ENCODE measurements at places on chromosomes 3 and 15.

DNA sequence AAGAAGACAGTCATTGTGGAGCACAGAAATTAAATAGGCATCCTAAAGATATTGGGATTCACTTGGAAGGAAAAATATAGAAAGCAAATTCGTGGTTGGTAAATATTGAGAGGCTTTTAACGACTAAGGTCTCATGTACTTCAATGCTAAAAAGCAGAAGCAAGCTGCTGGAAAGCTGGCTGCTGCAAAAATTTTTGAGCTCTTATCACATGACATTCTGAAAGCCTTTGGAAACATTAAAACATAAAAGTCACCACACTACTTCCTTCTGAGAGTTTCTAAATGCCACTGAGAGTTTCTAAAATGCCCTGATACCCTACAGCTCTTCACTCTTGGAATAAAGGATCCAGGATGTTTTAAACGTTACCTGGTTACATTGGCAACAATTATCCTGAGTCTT, 39.0 kb upstream of the CBLB start:
- DNase-seq = no peak

DNA sequence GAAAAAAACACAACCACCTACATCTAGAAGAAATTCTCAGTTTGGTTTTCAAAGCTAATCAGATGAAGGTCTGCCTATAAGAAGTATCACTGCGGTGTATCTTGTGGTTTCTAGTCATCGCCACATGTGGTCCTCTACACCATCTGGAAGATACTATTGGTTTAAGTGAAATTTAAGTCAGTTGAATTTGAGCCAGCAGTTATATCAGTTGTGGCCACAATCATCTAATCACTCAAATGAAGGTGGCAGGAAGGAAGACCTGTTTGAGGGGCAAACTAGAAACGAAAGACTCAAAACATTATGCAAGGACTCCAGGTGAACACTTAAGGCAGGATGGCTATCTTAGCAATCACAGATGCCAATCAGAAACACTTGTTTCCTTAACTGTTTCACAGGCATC, 48.7 kb downstream of the ETV5 start:
- no peak for DNase-seq

DNA sequence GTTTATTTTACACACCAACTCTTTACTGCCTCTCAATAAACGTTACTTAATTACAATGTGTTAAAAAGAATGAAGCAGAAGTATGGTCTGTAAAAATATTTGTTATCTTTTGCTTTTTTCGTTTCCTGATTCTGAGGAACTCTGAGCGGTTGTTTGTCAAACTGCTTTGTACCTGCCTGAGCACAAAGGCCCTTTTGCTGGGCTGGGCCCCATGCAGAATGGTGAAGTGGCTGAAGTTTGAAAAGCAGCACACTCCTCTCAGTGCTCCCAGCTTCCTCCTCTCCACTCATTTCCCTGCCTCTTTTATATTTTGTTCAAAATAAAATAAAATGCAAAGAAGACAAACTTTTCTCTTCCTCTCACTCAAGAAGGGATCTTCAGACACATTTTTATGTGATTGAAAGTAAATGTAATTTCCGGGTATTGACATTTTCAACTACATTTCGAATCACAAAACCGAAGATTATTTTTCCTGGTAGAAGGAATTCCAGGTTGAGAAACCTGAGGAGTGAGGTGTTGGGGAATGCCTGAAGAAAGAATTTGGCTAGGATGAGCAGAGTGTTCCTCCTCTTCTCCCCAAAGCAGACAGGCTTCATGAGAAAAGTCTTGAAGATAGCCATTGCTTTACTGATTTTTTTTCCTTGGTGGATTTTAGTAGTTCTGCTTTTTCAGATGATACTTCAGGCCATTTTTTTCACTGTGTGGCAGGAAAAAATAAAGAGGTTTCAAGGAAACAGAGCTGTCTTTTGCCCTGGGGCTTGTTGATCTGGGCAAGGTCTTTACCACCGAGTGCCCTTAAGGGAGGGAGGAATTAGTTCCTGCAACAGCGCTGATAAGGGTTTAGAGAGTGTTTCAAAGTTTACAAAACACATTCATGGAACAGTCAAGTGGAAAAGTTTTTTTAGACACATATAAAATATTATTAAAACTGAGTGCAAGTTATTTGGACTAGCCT, 229.8 kb downstream of the NFKBIZ start:
- no peak for DNase-seq

DNA sequence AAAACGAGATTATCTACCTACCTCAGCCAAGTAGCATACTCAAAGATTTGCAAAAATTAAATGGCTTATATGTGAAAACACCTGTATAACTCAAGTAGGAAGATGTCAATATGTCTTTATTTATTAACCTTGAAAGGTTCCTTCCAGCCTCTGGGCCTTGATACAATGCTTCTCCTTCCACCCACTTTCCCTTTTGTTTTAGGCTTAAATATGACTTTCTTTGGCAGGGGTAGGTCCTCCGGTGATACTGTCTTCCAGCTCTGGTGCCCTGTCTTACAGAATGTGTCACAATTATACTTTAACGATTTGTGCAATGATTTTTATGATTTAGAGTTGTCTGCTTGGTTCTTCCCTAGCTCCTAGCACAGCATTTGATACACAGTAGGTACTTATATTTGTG, 4.1 kb downstream of the LINS1 start:
- DNase-seq = no peak

DNA sequence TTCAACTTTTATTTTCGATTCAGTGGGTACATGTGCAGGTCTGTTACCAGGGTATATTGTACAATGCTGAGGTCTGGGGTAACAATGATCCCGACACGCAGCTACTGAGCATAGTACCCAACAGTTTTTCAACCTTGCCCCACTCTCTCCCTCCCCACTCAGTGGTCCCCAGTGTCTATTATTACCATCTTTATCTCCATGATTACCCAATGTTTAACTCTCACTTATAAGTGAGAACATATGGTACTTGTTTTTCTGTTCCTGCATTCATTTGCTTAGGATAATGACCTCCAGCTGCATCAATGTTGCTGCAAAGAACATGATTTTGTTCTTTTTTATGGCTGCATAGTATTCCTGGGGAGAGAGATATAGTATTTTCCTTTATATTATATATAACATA, 75.7 kb upstream of the EPHB3 start:
- no peak for DNase-seq

- DNase-seq = no peak
Observed at GRCh38 chr15:32747921-32748342, 30.1 kb downstream of the GREM1 start.

DNA sequence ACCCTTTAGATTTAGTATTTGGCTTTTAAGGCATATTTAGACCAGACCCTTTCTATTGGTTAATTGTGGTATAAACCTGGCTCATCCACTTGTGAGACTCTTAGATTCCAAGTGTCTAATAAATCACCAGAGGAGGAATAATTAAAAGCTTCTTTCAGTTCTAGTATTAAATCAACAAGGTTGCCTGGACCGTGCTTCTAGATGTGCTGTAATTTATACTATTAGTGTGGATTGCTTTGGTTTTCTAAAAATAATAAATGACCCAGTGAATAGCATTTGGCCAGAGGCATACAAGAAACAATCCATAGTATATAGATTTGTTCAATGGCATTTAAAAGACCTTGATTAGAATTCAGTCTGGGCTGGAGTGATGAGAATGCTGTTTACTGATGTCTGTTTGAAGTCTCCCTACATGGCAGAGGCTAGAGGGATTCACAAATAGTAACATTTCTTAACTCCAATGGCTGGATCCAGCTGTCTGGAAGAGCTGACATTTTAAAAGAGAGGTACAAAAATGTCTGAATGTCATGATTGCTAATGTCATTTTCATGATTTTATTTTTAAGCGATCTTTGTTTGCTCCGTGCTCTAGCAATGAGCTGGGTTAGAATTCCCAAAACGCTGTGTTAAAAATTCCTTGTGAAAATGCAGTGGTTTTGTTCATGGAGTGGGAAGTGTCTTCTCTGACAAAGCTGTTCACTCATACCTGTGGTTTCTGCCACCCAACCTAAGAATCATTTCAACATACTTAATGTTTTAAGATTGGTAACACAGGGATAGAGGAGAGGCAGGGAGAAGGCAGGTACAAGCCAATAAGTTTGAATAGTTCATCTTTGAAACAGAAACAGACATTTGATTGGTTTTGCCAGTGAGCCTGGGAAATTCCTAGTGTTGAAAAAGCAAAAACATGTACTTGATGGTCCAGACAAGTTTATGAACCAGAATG, 89.9 kb downstream of the RBMS3 start:
- DNase-seq = no peak

- DNase-seq = no peak
Observed at GRCh38 chr3:134613006-134613520, 37.8 kb downstream of the KY start.

DNA sequence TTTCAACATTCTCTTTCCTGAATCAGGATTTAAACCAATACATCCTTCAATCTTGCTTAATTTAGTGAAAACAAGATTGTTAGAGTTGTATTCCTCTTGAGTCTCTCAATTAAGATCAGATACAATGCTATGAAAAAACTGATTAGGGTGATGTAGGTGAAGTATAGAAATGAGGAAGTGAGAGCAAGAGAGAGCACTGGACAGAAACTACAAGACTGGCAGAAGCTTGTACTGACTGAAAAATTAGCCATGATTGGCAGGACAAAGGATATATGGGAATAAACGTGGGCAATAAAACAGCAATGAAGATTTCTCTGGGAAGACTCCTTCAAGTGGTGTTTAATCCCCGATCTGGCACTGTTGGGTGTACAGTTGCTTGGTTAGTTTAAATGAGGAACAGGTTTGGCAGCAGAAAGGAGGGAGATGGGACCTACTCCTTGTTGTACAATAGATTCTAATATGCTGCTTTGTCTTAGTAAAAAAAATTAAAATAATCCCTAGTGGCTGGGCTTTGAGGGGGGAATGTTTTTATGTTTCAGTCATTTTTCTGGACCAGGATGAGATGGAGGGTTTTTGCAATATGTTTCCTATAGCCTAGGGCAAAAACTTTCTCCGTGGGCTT, 252.7 kb downstream of the SLC9A9 start:
- no peak for DNase-seq

GRCh38 chr3:196197524-196197923, 13.7 kb downstream of the ZDHHC19 start:
- no peak for DNase-seq

DNA sequence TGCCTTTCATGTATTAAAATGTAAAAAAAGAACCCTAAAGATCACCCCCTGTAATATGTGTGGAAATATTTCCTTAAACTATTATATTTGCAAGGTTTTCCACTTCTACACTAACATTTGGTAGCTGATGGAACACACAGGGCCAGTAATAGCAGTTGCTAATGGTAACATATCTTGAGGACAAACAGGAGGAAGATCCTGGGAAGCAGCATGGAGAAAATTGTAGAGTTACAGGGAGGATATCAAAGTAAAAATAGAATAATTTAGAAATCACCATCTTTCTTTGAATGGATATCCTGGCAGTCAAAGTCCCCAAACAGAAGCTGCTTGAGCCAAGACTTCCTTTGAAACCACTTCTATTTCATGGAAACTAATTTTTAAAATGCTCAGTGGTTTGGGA, 29.5 kb upstream of the OSTN start:
- no peak for DNase-seq

- DNase-seq = no peak
Observed at GRCh38 chr15:63901912-63902670, 68.3 kb upstream of the HERC1 start.

- DNase-seq = no peak
Observed at GRCh38 chr15:65901836-65902235, 32.5 kb downstream of the RAB11A start.

- DNase-seq = no peak
Observed at GRCh38 chr3:155870945-155871745, 695 bp downstream of the GMPS start.

DNA sequence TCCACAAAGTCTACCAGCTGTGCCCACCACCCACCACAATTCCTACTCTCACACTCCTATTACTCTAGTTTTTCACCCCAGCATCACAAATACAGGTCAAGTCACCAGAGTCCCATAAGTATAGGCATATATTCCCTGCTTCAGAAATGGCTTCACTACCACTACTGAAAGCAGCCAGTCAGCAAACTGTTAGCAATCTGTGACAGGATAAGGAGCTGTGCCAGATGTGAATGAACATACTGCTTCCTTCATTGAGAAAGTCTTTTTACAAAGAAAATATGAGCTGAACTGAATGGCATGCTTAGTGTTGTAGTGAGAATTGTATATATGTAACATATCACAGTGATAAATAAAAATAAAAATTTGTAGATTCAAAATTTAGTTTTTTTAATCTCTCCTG, 76.8 kb downstream of the C3orf85 start:
- no peak for DNase-seq

DNA sequence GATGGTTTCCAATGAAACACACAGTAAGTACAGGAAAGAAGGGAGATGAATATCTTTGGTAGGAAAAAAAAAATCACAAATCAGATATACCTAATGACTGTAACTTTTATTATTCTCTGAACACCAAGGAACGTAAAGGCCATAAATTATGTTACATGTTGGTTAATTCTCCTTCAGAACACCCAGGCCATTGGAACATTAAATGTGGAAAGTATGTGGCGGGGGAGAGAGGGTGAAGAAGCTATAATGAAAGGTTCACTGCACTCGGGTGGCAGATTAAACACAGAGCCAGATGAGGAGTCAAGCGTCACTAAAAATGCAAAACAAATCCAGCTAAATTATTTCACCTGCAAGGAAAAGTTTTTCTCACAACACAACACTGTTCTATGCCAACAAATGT, 193.8 kb downstream of the FHIT start:
- DNase-seq = no peak

- no peak for DNase-seq
Observed at GRCh38 chr15:64921711-64922110, 10.0 kb downstream of the ANKDD1A start.

DNA sequence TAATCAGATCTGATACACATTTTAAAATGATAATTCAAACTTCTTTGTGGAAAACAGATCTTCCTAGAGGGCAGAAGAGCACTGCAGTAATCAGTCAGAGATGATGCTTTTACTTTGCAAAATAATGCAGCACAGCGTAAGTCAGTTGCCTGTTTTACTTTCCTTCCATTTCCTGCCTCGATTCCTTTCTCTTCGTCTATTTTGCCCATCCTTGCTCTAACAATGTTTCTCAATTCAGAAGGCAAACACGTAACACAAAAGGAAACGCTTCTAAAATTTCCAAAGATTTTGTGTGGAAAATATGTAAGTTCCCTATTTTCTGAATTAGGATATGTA, 119.9 kb downstream of the P3H2 start:
- no peak for DNase-seq

DNA sequence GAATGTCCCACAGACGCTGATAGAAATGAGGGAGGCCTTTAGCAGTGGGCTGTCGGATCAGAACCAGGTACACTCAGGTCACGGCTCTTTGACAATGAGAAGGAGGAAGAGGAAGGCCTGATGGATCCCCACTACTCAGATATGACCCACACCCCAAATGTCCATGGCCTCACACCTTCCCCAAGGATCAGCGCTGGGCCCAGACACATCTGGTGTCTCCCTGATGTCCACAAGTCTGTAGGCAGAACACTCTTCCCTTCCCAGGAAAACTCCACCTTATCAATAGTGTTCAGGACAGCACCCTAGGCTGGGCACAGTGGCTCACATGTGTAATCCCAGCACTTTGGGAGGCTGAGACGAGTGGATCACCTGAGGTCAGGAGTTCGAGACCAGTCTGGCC, 33.3 kb upstream of the SFMBT1 start:
- DNase-seq = no peak

- no peak for DNase-seq
Observed at GRCh38 chr15:74193299-74193718, 9.3 kb downstream of the STRA6 start.

GRCh38 chr3:34504366-34504765, 705.9 kb downstream of the PDCD6IP start:
- DNase-seq = no peak
